IPS DF 6.9 (cell line): ENCODE measurements at places on chromosomes 5 and 9.

GRCh38 chr5:93577854-93578812 lies 2.9 kb downstream of the NR2F1-AS1 start:
- no peak overlapping the region for H3K27ac ChIP-seq
- no peak for DNase-seq
- no peak overlapping the region for H3K4me3 ChIP-seq
- no peaks in the 10 kb centered on the region for H3K36me3 ChIP-seq
- peaks cover 3% of the 10 kb centered on the region; the same call in 1 of the 2 replicates for H3K4me1 ChIP-seq

DNA sequence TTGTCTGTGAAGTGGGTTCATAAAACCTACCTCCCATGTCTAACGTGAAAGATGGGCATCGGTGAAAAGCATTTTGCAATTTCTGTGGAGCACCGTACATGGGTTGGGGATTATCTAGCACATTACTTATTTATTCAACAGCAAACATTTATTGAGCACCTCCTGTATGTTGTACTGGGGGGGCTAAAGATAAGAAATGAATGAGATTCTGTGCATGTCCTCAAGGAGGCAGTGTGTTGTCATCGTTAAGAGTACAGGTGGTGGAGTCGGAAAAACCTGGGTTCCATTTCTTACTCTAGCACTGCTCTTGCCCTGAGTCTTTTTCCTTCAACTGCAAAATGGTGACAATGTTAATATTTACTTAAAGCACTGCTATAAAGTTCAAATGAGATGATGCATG lies 30.4 kb upstream of the DENND1A start:
- no peaks in the 10 kb centered on the region for H3K4me1 ChIP-seq
- no peak overlapping the region for H3K27ac ChIP-seq
- no peaks in the 10 kb centered on the region for H3K36me3 ChIP-seq
- H3K27me3 ChIP-seq: no peaks in the 10 kb centered on the region
- H3K4me3 ChIP-seq: no peak overlapping the region
- DNase-seq: no peak

DNA sequence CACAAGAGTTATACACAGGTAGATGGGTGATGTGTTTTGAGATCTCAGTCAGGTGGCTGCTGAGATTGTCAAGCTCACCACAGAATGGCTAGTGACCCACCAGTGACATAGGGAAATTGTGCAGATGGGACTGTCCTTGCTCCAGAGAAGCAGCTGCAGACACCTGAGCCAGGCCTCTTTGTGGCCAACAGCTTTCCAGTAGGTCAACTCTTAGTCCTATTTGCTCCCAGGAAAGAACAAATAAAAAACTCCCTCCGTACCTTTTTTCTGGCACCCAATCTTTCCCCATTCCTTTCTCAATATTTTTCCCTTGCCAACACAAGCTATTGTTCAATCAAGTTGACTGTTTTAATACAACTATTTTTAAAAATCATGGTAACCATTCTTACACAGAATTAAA lies 14.2 kb downstream of the IARS1 start:
- DNase-seq: no peak
- no peak overlapping the region for H3K27ac ChIP-seq
- no peaks in the 10 kb centered on the region for H3K4me1 ChIP-seq
- no peak overlapping the region for H3K4me3 ChIP-seq
- no peaks in the 10 kb centered on the region for H3K27me3 ChIP-seq

DNA sequence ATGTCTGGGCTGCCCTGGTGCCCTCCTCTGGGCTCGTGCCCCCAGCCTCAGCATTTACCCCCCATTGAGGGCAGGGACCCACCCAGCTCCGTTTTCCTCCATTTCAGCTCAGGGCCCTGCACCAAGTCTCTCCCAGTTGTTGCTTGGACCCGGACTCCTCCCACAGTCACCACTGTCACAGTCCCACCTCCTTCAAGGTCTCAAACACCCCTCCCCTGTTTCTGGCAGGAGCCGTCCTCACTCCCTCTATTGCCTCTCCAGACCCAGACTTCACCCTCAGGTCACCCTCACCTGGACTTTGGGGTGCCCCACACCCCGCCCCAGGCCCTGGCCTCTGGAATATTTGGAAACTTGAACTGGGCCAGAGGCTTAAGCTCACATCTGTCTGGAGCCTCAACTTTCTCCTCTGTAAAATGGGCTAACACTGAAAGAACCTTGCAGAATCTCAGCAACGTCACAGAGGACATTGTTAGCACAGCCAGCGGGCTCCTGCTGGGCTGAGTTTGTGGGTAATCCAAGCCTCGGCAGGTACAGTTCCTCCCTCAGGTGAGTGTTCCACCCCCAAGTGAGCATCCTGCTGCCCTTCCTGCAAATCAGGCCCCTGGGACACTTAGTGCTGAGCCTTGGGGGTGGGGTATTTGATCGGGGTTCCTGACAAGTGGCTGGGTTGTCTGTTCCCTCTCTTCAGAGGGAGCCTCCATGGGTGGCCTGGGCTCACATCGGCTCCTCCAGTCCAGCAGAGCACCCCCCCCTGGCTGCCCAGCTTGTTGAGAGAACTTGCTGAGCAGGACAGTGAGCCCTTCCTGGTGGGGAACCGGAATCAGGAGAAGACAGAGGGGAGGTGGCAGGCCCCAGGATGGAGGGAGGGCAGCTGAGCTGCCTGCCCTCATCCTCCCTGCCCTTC lies 130.1 kb downstream of the C9orf50 start:
- peaks cover 20% of the 10 kb centered on the region for H3K4me1 ChIP-seq
- no peaks in the 10 kb centered on the region for H3K36me3 ChIP-seq
- no peak overlapping the region for H3K27ac ChIP-seq
- no peak overlapping the region for H3K4me3 ChIP-seq
- H3K27me3 ChIP-seq: peaks cover 8% of the 10 kb centered on the region; the same call in 1 of the 2 replicates
- DNase-seq: no peak

GRCh38 chr5:135704616-135705015 lies 125.8 kb upstream of the CXCL14 start:
- H3K27ac ChIP-seq: no peak overlapping the region
- no peaks in the 10 kb centered on the region for H3K27me3 ChIP-seq
- no peaks in the 10 kb centered on the region for H3K4me1 ChIP-seq
- DNase-seq: no peak

DNA sequence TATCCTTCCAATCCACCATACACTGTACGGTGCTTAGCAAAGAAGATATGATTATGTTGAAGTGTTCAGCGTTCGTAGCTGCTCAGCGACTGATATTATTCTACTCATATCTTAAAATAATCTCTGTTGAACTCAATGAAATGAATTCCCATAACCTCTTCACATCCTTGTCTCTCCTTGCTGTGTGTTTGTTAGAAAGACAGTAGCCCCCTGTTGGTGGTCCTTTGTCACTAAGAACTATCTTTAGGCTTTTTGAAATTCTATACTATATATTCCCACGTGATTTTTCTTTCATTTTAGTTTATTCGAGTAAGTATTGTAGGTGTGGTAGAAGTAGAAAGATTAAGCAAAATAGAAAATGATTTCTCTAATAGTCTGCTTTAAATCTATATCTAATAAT lies 762.8 kb upstream of the WWC1 start:
- no peaks in the 10 kb centered on the region for H3K36me3 ChIP-seq
- no peaks in the 10 kb centered on the region for H3K27me3 ChIP-seq
- no peak overlapping the region for H3K27ac ChIP-seq
- DNase-seq: no peak
- no peak overlapping the region for H3K4me3 ChIP-seq
- no peaks in the 10 kb centered on the region for H3K4me1 ChIP-seq

- H3K27ac ChIP-seq: no peak overlapping the region
- DNase-seq: no peak
Observed at GRCh38 chr9:95512709-95513095, 4.1 kb downstream of the PTCH1 start.

DNA sequence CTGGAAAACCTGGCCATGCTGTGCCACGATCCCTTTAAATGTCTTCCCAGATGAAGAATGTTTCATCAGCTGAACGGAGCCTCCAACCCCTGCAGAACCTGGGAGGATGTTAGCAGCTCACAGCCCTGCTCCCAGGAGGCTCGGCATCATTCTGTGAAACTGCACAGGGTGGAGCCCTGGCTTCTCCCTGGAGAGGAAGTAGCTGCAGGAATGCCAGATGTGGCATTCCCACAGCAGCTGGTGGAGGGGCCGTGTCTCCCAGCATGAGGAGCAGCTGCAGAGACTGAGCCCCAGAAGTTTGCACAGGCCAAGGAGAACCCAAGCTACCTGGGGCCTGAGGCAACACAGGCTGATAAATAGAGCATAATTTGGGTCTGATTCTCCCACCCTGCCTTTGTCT lies 165.8 kb upstream of the MAP3K1 start:
- H3K36me3 ChIP-seq: no peaks in the 10 kb centered on the region
- no peak overlapping the region for H3K27ac ChIP-seq
- DNase-seq: no peak
- 0 out of 2 replicates have a peak, but pooled peaks cover 1% of the 10 kb centered on the region for H3K4me1 ChIP-seq

GRCh38 chr5:9774472-9775079 lies 144.4 kb upstream of the TAS2R1 start:
- no peaks in the 10 kb centered on the region for H3K4me1 ChIP-seq
- H3K27ac ChIP-seq: no peak overlapping the region
- no peak for DNase-seq
- no peaks in the 10 kb centered on the region for H3K27me3 ChIP-seq

DNA sequence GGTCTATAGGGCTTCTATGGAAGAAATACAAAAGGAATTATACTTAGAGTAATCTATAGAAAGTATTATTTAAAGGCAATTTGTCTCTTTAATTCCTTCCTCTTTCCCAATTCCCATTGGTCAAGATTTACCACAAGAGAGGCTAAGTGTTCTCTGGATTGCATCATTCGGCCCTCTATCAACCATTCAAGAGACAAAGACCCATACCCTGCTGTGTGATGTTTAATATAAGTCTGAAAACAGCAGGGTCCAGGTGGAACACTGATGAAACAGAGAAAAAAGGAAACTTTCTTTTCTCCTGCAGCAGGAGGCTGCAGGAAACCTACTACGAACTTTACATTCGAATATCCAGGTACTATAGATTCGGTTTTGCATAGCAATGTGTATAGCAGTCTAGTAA lies 323.4 kb downstream of the CHSY3 start:
- no peak overlapping the region for H3K27ac ChIP-seq
- no peaks in the 10 kb centered on the region for H3K27me3 ChIP-seq
- DNase-seq: peak; percentile 25
- H3K4me3 ChIP-seq: no peak overlapping the region
- no peaks in the 10 kb centered on the region for H3K36me3 ChIP-seq

GRCh38 chr9:72292874-72293607 lies 72.0 kb downstream of the ZFAND5 start:
- DNase-seq: no peak
- no peak overlapping the region for H3K27ac ChIP-seq
- no peaks in the 10 kb centered on the region for H3K27me3 ChIP-seq
- no peak overlapping the region for H3K4me3 ChIP-seq
- no peaks in the 10 kb centered on the region for H3K36me3 ChIP-seq

DNA sequence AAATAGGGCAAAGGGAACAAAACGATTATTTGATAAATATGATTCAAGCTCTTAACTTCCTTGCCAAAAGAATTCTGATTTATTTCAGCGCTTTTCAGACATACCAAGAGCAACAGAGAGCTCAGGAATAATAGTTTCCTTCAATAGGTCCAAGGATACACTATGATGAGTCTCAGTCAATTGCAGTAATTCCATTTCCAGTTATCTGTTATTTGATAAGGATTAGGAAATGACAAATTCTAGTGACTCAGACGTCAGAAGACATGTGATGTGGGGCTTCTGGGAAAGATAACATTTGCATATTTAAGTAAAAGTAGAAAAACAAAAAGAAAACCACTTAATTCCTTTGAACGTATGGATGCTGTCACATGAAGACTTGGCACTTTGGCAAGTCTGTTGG lies 1250.8 kb upstream of the CDH18 start:
- no peak for DNase-seq
- H3K27ac ChIP-seq: no peak overlapping the region
- no peaks in the 10 kb centered on the region for H3K27me3 ChIP-seq
- H3K4me3 ChIP-seq: no peak overlapping the region
- H3K36me3 ChIP-seq: no peaks in the 10 kb centered on the region
- no peaks in the 10 kb centered on the region for H3K4me1 ChIP-seq

DNA sequence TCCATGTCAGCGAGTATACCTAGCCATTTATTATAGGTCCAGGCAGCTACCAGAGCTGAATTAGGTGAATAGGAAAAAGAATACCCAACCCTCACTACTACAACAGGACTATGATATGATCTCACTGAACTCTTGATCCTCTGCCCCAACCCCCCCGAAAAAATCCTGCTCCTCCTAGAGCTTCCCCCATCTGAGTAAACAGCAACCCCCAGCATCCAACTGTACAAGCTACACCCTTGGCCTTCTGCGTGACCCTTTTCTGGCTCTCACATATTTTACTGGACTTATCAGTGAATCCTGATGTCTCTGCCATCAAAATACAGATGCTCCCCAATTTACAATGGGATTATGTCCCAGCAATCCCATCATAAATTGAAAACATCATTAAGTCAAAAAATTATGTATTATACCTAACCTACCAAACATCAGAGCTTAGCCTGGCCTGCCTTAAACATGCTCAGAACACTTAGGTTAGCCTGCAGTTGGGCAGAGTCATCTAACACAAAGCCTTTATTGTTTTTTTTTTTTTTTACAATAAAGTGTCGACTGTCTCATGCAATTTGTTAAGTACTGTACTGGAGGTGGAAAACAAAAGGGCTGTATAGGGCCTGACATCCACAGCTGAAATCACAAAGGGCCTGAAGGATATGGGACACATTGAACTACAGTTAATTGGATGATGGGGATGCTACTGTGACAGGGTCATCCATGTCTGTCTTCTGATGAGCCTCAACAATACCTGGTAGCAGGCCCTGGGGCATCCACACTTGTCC lies 128.9 kb upstream of the ERCC6L2 start:
- no peak overlapping the region for H3K4me3 ChIP-seq
- H3K27me3 ChIP-seq: no peaks in the 10 kb centered on the region
- no peaks in the 10 kb centered on the region for H3K4me1 ChIP-seq
- no peaks in the 10 kb centered on the region for H3K36me3 ChIP-seq

- H3K4me3 ChIP-seq: no peak overlapping the region
Observed at GRCh38 chr9:99213197-99213596, 8.5 kb downstream of the ALG2 start.

GRCh38 chr9:91734371-91734981 lies 215.6 kb downstream of the ROR2 start:
- H3K27me3 ChIP-seq: no peaks in the 10 kb centered on the region
- no peak overlapping the region for H3K4me3 ChIP-seq
- no peaks in the 10 kb centered on the region; the same call in 1 of the 2 replicates for H3K36me3 ChIP-seq
- DNase-seq: no peak
- no peaks in the 10 kb centered on the region for H3K4me1 ChIP-seq

- H3K27ac ChIP-seq: no peak overlapping the region
- no peaks in the 10 kb centered on the region for H3K27me3 ChIP-seq
- no peak for DNase-seq
- H3K4me1 ChIP-seq: no peaks in the 10 kb centered on the region
Observed at GRCh38 chr5:149002053-149002452, 60.8 kb downstream of the SH3TC2 start.

DNA sequence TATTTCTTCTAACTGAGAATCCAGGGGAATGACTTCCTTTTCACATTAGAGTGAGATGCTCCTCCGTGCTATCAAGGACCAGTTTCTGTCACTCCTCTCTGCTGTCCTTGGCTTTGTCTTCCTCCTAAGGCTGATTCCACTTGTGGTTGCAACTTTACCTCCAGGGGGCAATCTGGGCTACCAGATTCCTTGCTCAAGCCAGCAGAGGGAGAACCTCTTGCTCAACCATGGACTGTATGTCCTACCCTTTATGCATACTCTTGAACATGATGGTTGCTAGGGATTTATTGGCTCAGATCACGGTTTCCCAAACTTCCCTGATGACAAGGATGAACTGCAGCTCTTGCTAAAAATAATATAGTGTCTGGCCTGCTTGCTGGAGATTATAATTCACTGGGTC lies 24.0 kb downstream of the NNT start:
- no peak for DNase-seq
- H3K27ac ChIP-seq: no peak overlapping the region
- no peak overlapping the region for H3K4me3 ChIP-seq
- no peaks in the 10 kb centered on the region for H3K36me3 ChIP-seq

- no peaks in the 10 kb centered on the region for H3K27me3 ChIP-seq
- H3K4me3 ChIP-seq: no peak overlapping the region
- H3K27ac ChIP-seq: no peak overlapping the region
- no peak for DNase-seq
- no peaks in the 10 kb centered on the region for H3K36me3 ChIP-seq
- H3K4me1 ChIP-seq: no peaks in the 10 kb centered on the region
Observed at GRCh38 chr5:115079924-115080623, 89.6 kb downstream of the TRIM36 start.
